ENCODE measurements at places on chromosomes 13 and 19.

DNA sequence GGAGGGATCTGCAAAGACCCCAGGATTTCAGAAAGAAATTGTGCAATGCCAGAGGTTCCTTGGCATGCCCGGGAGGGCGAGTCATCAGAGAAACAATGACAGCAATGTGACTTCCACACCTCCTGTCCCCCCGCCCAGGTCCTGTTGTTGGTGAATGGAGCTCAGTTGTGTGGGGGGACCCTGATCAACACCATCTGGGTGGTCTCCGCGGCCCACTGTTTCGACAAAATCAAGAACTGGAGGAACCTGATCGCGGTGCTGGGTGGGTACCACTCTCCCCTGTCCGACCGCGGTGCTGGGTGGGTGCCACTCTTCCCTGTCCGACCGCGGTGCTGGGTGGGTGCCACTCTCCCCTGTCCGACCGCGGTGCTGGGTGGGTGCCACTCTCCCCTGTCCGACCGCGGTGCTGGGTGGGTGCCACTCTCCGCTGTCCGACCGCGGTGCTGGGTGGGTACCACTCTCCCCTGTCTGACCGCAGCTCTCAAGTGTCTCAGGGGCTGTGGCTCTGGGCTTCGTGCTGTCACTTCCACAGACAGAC lies 5.2 kb upstream of the F10 start:
- DNase-seq = no peak

DNA sequence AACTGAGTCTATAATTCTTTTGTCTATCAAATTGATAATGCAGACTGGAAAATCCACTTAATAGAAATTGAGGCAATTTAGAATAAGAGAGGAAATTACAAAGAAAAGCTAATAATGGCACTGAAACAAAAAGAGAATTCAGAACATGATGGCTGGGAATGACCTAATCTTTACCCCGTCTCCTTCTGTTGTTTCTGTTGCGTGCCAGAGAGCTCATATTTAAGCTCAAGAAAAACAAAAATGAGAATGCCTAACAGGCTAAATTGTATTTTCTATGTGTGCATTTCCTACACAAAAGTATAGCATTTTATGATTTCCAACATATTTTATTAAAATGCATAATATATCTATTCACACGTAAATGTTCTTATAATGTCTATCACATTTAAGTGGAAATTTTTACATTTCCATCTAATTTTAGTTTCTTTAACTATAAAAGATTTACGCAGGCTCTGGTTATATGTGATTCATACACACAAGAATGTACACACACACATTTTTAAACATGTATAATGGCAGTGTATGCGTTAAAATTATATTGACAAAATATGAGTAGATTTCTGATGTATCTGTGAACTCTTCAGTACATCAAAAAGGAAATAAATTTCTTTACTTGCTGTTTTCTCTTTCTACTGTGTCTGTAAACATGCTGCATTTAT lies 432.3 kb downstream of the SLITRK6 start:
- DNase-seq = no peak

- DNase-seq = peak; percentile 65
Observed at GRCh38 chr13:51453207-51453958, 547 bp upstream of the INTS6 start.

GRCh38 chr19:8487137-8487851 lies 15.1 kb downstream of the PRAM1 start:
- no peak for DNase-seq

GRCh38 chr13:111958612-111959395 lies 108.1 kb upstream of the SOX1 start:
- DNase-seq = no peak

GRCh38 chr19:29804493-29804892 lies 7.3 kb upstream of the CCNE1 start:
- no peak for DNase-seq
